Stomach (tissue), 19 donors: ENCODE measurements at places on chromosomes 1 and 21. TPM values are rescaled to one million over a fixed set of nuclear protein-coding genes. Genes with fewer than 3 reads are reported as not detected.
A peak's percentile ranks its signal among the peaks of the same experiment; 100 is the strongest.

GRCh38 chr1:30751830-30752650 is 5.5 kb downstream of the LAPTM5 start:
- no peak for DNase-seq

GRCh38 chr1:212862111-212862690 is 4.1 kb downstream of the FLVCR1 start:
- no peak for DNase-seq

- no peak for DNase-seq
Measured at GRCh38 chr1:94955767-94956632, 29.1 kb upstream of the CNN3 start.

DNA sequence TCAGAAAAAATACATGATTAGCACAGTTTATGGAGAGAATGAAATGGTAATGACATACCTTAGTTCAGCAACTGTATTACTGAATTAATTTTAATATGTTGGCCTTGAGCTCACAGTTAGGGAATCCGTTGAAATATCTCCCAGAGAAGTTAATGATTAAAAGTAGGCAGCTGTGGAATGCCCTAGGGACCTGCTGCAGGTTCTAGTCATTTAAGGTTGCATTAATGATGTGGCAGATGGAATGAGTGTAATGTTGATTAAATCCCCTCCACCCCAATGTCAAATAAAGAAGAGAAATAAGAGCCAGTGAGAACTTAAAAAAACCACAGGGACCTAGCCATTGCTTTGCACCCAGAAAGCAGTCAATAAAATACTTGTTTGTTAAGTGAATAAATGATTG is 40.3 kb upstream of the TRIM45 start:
- peak; percentile 42 for DNase-seq

Gene C4BPA
- 24.6 TPM for total RNA-seq
